NCI-H446 (cell line): ENCODE measurements at places on chromosomes 3 and 15.

- DNase-seq = no peak
Measured at GRCh38 chr3:69409011-69409410, 23.1 kb upstream of the FRMD4B start.

GRCh38 chr3:134378384-134378783 is 4.1 kb upstream of the AMOTL2 start:
- DNase-seq = peak; percentile 38

DNA sequence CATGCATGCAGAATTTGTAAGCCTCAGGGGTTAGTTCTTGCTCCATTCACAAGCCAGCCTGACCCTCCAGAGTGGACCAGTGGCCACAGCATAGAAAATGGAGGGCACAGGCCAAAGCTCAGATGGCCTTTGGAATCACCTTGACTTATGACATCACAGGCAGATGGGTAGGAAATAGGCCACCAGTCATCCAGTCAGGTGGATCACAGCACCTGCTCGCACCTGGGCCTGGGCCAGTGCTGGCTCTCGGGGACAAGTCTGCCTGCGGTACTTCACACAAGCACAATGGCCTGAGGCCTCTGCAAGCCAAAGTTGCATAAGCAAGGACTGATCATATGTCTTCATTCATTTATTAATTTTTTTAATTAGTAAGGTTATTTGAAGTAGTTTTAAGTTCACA is 39.3 kb downstream of the PPCDC start:
- no peak for DNase-seq

DNA sequence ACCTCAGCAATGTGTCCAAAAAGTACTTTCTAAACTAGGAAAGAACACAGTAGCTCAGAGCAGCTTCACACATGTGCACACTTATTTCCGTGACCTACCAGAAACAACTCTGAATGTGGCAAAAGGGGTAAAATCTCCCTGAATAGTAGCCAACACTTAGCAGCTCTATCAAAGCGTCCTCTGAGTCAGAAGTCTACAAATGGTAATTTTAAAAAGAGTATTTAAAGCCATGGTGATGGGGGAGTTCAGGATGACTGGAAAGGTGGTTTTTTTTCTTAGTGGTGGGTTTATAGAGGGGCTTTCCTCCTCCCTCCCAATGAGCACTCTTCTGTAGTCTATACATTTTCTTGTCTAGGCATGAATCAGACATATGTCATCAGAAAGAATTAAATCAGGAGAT is 223.8 kb upstream of the PRICKLE2 start:
- no peak for DNase-seq

DNA sequence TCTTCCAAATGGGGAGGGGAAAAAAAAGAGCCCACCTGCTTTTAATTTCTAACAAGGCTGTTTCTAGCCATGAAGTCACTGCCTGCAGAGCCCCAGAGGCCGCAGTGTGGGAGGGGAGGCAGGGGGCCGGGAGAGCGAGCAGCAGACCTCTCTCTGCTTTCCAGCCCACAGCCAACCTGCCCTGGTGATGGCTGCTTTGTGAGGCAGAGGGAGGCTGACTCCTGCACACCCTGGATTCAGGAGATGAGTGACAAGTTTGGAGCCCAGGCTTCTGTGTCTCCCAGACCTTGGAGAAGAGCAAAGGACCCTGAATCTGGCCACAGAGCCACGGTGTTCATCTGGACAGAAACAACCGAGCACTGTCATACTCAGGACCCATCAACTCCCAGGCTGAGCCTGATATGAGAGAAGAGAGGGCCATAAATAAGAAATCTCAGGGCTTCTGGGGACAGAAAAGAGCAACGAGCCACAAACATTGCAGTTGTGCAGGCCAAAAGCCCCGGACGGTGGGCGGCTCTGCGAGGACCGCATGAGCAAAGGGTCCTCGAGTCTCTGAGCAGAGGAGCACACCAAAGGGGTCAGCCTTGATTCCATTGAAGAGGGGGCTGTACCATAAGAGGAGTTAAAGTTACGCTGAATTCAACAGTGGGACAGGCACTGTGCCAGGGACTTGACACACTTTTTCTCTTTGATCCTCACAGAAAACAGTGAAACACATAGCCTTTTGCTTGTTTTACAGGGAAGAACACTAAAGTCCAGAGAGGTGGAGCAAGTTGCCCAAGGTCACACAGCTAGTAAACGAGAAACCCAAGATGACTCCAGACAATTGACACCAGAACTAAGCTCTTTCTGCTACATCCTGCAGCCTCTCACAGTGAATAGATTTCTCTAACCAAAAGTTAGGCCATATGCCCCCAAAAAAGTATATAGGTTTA is 97.2 kb downstream of the SEMA5B start:
- no peak for DNase-seq

DNA sequence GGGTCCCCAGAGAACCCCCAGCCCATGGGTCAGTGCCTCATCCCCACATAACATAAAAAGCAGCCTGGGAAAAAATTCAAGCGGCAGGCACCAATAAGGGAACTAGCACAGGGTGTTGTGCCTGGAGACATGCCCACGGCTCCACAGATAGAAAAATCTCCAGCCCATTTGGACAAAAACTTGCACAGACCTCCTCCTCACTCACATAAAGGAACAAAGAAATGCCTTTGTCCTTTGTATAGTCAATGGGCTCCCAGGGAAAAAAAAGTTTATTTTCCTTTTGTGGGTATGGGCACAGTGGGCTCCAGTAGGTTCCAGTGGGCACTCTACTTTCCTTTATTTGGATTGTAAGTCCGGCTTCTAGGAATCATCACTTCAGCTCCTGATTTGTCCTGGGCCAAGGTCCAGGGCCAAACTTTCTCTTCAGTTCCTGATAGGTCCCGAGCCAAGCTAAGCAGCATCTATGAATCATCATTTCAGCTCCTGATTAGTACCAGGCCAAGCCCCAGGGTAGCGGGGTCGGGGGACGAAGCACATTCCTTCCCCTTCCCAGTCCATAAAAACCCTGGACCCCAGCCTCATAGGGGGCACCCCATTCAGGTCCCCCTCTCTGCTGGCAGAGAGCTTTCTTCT is 1.6 kb upstream of the DNAH12 start:
- DNase-seq = no peak

DNA sequence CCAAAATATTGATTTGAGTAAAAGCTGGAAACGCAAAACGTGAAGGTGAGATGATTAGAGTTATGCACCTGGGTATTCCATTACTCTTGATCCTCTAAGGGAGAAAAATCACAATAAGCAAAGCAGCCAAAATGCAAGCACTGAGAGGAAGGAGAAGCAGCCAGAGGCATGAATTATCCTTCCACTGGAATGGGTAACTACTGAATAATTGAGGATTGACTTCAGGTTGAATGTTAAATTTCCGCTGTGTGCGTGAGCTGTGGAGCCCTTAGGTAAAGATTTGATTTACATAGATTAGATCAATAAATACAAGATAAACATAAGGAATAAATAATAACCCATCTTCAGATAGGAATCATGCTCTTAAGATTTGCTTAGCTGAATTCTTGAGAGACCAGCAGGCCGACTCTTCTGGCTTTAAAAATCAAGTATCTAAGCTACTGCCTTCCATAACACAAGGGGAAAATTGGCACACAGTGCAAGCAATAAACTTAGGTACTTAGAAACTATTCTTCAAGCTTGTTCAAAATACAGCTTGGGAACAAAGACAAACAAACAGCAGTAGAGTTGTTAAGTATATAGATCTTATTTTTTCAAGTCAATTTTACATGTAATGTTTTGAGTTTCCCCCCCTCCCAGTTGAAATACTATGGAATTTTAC is 1459.5 kb downstream of the ZPLD1 start:
- no peak for DNase-seq

GRCh38 chr3:76679541-76679940 is 360.4 kb upstream of the ROBO2 start:
- no peak for DNase-seq

DNA sequence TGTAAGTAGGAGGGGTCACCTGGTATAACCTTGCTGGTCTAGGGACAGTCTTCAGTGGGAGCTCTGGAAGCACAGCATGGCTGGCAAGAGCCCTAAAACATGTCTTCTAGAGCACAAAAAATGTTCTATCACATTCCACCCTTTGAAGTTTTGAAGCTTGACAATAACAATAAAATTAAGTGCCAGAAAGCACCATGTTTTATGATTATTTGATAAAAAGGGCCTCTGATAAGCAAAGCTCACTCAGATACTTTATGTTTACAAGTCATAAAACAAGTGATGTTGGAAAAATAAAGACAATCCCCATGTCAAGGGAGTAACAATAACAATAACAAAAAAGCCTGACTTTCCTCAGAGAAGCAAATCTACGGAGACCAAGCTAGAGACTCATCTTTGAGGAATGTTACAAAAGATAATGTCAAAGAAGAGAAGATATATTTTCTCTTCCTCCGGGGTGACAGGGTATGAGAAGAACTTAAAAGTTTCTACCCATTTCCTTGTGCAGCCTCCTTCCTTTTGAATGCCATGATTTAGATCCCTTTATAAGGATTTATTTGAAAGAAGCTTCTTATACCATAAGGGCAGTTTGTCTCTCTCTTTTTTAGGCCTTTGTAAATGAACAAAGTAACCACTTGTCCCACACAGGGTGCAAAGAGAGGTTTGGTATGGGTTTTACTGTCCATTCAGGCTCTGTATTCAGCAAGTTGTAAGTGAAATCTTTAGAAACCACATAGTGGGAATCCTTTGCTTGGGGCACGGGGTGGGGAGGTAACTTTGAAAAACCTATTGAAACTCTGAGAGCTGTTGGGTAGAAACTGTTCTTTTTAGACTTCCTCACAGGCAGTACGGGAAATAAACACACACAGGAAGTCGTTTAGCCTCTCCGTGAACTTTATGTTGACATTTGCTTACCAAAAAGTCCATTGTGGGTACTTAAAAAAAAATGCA is 109.6 kb upstream of the RBMS3 start:
- no peak for DNase-seq

DNA sequence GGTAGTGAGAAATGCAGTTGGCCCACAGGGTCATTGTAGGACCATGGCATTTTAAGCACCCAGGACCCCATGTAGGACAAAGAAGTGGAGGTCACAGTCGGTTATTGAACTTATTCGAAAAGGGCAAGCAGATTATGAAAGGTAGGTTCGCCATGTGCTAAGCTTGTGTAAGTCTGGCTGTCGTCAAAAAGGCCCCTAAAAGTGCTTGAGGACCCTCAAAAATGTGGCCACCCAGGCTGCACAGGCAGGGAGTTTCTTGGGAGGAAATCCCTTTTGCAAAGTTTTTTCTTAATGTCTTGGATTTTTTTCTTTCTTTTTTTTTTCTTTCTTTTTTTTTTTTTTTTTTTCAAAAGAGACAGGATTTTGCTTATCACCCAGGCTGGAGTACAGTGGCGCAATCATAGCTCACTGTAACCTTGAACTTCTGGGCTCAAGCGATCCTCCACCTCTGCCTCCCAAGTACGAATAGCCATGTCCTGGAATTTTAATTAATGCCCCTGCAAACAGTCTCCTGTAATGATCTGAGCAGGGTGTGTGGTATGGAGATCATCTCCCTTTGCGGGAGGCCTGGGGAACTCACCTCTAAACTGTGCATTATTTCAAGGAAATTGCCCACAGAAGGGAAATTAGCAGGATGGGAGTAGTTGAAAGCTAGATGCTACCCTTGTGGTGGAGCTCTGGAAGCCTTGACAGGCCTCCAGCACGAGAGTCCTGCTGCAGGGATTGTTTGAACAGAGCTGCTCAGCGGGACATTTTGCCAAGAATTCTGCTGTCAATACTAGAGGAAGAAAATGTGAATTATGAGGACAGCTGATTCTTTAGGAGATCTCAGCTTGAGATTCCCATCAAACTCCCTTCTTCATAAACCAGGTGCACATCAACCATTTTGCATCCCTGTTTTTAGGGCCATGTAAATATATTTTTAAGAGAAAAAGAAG is 28.4 kb downstream of the THSD4 start:
- DNase-seq = no peak

GRCh38 chr15:29952225-29952624 is 130.0 kb upstream of the TJP1 start:
- DNase-seq = peak; percentile 3

GRCh38 chr15:74920456-74920855 is 13.8 kb upstream of the FAM219B start:
- no peak for DNase-seq

GRCh38 chr3:171979081-171979480 is 60.3 kb upstream of the FNDC3B start:
- DNase-seq = no peak

GRCh38 chr3:11382146-11382745 is 110.0 kb downstream of the ATG7 start:
- DNase-seq = no peak

DNA sequence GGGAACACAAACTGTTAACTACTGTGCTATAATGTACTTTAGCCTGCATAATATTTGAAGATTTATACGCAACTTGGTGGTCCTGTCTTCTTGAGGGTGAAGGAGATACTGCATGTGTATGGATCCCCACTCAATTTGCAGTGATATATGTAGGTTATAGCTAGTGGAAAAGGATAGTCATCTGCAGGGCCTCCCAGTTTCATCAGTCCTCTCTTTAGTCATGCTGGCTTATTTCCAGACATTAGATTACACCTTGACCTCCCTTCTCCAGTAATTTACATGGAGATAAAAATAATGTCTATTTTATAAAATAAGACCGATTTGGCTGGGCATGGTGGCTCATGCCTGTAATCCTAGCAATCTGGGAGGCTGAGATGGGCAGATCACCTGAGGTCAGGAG is 3.7 kb downstream of the NR1D2 start:
- DNase-seq = no peak

- DNase-seq = no peak
Measured at GRCh38 chr3:35223632-35224394, 415.5 kb upstream of the ARPP21 start.

DNA sequence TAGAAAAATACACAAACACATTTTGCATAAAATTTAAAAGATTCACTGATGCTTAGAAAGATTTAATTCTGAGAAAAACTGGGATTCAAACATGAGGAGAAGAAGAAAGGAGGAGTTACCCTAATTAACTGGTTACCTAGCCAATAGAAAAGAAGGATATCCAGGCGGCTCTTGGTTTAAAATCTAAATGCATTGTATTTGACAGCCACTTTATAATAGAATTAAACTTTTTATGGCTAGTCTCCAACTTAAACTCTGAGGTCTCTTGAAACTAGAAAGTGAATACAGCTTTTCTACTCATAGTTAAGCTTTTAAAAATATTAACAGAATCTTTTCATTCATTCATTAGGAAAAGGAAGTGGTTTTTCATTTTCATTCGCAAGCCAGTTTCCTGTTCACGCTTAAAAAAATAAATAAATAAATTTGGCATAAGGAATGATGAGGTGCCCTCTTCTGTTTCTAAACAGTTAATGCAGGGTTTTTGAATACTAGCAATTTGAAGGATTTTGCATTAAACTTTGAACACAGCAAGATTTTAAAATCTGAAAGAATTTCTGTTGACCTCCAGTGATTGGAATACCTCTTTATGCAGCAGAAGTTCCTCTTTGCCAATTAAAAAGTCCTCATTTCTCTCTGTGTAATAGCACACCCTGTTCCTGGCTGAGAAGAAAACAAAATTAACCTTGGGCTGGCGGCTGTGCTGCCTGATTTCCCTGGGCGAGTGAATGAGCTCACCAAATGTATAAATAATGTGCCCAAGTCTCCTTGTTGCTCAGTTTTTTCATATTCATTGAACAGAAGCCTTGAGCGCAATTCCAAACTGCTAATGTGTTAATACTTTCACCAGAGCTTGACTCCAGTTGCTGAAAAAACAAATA is 105.1 kb downstream of the ZMAT3 start:
- peak; percentile 63 for DNase-seq

GRCh38 chr3:66748175-66748876 is 247.5 kb upstream of the LRIG1 start:
- DNase-seq = no peak
